ENCODE measurements at places on chromosomes 3 and 15.

DNA sequence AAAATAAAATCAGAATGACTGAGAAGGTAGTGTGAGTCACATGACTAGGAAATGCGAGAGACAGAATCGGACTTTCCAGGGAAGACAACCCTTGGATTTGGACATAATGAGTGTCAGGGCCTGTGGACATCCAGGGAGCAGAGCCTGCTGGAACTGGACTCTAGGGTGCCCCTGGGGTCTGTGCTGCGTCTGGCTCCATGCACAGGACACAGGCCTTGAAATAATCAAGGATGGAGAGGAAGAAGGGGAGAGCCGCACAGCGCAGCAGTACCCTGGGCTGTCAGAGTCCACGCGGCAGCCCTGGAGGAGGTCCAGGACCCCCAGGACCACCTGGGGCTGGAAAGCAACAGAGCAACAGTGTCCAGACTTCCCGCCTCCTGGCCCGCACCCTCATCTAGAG lies 173.7 kb downstream of the PDE8A start:
- no peak for DNase-seq

DNA sequence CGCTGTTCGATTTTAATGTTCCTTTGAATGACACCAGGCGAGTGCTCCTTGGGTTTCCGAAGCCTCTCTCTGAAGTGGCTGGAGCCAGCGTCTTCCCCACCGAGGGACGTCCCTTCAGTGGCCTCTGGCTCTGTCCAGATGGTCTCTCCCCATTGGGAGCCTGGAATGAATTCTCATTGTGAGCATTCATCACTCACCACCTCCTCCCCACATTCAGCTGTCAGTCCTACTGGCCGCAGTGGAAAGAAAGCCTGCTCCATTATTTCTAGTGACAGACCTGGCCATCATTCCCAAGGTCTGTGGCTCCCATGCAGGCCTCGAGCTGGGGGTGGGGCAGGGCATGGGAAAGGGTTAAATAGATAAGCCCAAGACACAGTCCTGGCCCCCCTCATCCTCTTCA lies 35.2 kb downstream of the ZNF710 start:
- DNase-seq: no peak

DNA sequence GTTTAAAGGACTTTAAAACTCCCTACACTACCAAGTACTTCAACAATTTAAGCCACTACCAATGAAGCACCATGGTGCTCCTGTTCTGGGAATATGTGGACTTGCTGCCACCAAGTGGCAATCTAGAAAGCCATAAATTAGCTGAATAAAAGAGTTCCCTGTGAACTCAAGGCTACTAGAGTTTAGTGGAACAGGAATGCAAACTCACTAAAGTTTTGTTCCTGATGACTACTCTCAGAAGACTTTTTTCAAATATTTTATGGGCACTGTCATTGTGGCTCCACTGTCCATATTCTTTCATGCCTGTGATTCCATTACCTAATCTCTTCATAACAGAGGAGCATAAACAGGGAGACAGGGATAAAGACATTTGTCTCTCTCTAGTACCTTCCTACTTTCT lies 63.9 kb downstream of the TMCC1 start:
- DNase-seq: no peak

DNA sequence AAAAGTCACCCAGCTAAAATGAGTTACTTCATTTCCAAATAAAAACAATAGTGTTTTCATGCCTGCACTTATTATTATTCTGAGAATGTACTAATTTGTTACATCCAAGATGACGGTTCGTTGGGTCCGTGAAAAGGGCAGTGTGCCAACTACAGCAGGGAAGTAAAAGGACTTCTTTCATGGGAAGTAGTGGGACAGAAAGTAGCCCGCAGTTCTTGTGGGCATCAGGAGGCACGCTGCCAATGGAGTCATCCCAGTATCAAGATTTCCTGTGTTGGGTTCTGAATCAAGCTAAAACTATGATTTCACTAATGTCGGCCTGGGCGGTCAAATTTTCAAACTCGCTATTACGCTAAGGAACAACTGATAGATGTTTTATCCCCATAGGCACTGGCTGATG lies 254.5 kb upstream of the SOX2 start:
- DNase-seq: no peak

DNA sequence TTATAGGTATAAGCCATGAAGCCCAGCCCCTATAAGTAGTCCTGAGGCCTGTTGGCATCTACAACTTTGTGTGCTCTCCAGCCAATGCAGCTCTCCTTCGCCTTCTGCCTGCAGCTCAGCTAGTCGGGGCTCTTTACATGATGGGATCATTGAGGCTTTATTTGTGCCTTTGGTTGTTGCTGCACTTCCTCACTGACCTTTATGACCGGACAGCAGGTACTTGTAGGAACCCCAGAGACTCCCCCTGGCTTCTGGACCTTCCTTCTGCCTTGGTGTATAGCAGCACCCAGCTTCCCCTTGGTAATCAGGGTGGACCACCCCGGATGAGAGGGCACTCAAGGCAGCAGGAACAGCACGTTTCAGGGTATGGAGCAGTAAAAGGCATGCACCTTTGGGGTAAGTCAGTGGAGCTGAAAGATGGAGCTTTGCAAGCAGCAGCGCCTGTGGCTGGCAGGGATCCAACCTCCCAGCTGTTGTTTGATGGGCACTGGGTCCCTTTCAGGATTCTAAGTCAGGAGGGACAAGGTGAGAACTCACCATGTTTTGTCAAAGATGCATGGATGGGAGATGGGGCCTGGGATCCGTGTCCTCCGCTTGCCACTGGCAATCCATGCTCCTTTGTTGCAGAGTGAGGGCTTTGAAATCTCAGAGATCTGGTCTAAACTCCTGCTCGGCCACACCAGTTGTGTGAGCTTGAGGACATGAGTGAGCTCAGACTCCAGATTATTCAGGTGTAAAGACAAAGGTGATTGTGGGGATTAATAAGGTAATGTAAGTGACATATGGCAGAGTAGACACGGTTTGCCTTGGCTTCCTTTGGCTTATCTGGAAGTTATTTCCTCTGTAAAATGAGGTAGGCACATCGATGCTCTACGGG lies 65.1 kb upstream of the KLF13 start:
- DNase-seq: no peak

DNA sequence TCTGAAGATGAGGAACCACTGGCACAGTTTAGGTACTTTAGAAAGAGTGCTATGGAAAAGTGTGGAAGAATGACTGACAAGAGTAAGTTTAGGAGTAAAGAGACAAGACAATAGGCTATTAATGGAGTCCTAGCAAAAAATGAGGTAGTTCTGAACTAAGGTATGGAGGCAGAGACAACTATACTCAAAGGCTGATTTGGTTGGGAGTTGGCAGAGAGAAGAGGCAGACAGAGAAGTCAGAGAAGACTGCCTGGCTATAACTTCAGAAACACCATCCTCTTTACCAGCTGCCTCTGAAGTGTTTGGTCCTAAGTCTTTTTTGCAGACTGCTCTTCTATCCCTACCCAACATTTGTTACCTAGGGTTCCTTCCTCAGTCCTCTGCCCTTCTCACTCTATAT lies 19.2 kb downstream of the DYNC1LI1 start:
- no peak for DNase-seq

DNA sequence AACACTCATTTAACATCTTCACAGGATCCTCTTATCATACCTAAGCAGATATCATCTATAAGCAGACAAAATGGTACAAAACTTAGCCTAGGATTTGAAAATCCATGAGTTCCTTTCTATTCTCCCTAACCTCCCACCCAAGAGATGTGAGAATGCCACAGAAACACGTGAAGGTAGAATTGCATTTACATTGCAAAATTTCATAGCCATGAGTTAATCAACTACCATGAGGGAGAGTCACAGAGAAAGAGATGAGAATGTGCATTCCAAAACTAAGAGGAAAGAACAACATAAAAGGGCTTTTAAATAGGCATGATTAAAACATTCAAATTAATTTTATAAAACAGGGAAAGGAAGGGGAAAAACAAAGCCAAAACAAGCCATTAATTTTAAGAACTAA lies 806.2 kb downstream of the NTRK3 start:
- no peak for DNase-seq

DNA sequence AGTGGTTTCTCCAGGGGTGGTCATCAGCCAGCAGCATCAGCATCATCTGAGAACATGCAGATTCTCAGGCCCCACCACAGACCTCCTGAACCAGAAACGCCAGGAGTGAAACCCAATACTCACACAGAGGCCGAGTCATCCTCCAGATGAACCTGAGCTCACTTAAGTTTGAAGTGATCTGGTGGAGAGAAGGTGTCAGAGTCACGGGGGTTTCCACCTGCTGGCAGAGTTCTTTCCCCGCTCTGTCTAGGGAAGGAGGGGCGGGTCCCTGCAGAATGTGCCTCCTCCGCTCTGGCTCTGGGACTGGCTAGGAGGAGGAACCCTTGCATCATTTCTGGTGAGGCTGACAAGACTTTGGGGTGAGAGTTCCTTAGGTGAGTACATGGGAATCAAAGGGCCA lies 13.3 kb upstream of the KIF23 start:
- DNase-seq: no peak

DNA sequence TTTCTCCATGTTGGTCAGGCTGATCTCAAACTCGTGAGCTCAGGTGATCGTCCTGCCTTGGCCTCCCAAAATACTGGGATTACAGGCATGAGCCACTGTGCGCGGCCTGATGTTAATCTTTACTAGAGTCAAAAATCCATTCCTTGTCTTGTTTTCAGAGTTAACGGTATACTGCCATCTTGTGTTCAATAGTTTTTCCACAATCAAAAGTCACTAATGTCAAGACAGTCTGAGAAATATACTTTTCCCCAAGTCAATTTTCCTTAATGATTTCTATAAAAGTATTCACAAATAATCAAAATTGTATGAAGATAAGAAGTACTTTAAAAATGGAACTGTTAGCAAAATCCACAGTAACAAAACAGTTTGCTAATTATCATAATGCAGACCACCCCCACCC lies 8.5 kb downstream of the CRBN start:
- no peak for DNase-seq

DNA sequence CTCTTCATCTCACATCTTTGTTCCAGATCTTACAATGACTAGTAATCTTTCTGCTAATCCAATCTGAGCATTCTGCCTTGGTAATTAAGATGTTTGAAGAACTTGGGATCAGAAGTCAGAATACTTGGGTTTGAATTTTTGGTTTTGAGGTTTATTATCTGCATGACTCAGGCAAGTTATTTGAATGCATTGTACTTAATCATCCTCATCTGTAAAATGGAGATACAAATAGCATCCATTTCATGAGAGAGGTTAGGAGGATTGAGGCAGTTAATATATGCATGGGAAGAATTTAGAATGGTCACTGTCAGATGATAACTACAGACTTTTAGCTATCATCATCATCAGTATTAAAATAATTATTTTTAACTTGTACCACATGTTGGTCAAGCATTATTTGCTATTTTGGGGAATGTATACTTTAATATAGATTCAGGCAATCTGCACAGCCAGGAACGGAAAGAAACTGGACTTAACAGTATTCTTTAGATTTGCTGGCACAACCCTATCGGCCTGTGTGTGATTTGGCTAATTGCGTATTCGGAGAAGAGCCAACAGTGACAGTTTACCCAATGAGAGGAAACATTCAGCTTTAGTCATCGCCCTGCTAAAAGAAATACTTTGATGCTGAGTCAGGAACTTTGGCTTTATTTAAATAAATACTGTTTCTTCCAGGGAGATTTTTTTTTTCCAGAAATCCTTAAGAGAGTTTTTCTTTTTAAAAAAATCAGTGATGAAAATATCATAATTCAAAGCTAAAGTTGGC lies 600.0 kb downstream of the ROBO1 start:
- no peak for DNase-seq

DNA sequence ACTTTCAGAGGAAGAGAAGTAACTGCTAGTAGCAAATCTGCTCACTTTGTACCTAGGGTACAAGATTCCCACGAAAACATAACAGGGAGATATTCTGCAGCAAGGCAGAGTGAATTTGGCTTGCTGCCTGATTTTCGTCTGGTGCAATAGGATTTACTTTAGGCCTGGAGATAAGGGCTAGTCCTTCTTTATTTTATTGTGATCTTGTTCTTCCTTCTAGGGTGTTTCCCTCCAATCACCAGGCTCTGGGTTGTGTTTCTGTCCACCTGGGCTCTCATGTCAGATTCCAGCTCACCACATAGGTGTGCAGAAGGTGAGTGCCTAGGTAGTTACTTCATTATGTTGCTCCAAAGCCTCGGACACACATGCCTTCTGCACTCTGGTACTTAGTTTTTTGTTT lies 211.8 kb upstream of the RGMA start:
- no peak for DNase-seq

DNA sequence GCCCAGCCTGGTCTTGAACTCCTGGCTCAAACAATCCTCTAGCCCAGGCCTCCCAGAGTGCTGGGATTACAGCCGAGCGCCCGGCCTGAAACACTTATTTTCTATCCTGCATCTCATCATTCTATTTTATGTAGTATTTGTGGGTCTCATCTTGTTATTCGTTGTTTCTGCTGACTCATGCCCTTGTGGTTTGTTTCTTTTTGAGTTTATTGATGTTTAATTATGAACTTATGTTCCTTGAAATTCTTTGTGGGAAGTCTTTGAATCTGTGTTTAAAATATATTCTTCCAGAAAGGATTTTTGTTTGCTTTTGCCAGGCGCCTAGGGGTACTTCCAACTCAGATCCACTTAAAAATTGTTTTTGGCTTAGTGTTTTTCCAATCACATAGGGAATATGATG lies 78.3 kb upstream of the C15orf39 start:
- no peak for DNase-seq

- DNase-seq: no peak
Measured at GRCh38 chr3:188662214-188662613, 508.3 kb downstream of the LPP start.

DNA sequence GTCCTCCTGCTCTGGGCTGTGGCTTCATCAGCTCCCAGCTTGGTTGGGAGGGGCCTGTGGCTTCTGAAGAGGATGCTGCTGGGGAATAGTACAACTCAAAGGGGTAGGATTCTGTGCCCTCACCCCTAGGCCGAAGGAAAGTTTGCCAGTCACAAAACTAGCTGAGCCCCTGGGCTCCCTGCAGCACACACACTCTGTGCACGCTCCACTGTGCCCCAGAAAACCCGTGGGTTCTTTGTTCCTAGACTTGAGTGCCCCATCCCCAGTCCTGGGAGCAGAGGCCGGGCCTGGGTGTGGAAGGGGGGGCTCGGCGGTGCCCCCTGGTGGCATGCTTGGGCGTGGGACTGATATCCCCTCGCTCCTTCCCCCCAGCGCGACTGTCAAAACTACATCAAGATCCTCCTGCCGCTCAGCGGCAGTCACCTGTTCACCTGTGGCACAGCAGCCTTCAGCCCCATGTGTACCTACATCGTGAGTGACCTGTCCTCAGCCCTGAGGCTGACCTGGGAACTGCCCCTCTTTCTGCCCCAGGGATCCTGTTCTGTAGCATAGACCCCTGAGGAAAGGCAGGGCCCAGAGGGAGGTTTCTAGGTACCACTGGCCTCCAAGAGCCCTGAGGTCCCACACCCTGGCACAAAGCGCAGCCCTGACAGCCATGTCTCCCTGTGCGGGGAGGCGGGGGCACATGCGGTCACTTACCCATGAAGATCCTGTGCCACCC lies 14.2 kb downstream of the CIB1 start:
- DNase-seq: no peak

- no peak for DNase-seq
Measured at GRCh38 chr3:148330542-148330941, 367.2 kb upstream of the AGTR1 start.

- DNase-seq: no peak
Measured at GRCh38 chr3:56787784-56788256, 13.9 kb downstream of the ARHGEF3 start.

- DNase-seq: no peak
Measured at GRCh38 chr3:140708815-140709214, 31.0 kb downstream of the TRIM42 start.

- no peak for DNase-seq
Measured at GRCh38 chr15:77992356-77993222, 84.9 kb downstream of the TBC1D2B start.

GRCh38 chr3:171699601-171700000 lies 110.7 kb downstream of the PLD1 start:
- DNase-seq: no peak

Measured in activated CD8-positive, alpha-beta memory T cell treated with anti-CD3 and anti-CD28 coated beads for 1 hour (primary cell).